ENCODE measurements at places on chromosomes 1 and 21.

GRCh38 chr1:202807926-202808757, at the start of gene KDM5B:
Gene KDM5B, minus strand, starts transcription at chr1:202808421. Its CDS starts 116 bp downstream, at chr1:202808305.
- peak; percentile 61 for DNase-seq

GRCh38 chr1:89939059-89939570, 55.8 kb upstream of the ZNF326 start:
- no peak for DNase-seq

DNA sequence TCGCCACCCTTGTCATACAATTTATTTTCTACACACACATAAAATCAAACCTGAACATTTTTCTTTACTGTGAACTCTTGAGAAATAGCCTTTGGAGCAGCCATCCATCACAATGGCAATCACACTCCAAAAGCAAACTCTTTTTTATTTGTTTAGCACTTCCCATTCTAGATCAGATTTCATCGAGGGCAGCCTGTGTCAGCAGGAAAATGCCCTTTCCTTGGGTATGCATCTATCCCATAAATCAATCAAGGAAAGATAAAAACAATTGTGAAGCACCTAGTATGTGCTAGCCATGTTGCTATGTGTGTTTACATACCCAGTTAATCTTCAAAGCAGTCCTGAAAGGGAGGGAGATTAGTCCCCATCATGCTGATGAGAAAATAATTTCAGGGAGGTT, 484.1 kb upstream of the USP24 start:
- no peak for DNase-seq

GRCh38 chr1:110554871-110555801, 36.2 kb upstream of the KCNA10 start:
- no peak for DNase-seq

DNA sequence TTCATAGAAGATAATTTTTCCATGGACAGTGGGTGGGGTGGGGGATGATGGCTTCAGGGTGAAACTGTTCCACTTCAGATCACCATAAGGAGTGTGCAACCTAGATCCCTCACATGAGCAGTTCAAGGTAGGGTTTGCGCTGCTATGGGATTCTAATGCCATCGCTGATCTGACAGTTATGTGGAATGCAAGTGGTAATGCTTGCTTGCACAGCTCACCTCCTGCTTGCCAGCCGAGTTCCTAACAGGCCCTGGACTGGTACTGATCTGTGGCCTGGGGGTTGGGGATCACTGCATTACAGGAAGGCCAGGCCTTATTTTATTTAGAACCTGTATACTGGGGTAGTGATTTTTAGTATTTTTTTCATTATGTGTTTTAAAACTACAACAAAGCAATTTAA, 22.0 kb downstream of the MAN1A2 start:
- no peak for DNase-seq

GRCh38 chr1:93716941-93717368, 35.3 kb upstream of the BCAR3 start:
- no peak for DNase-seq

DNA sequence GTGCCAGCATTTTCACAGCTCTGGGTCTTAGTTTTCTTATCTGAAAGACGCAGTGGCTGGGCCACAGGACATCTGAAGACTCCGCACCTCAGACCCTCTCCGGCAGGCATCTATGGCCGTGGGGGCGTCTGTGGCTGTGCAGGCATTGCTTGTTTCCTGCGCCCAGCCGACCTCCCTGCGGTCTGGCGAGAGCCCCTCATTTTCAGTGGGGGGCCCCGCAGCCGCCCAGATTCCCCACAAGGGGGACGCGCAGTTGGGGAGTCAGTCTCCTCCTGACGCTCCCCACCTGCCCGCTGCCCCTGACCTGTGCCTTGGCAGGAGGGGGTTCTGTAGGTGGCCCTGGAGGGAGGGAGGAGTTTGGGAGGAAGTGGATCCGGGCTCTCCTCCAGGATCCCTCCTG, 3.5 kb upstream of the TFF1 start:
- no peak for DNase-seq

GRCh38 chr1:165217958-165218357, 138.6 kb downstream of the LMX1A start:
- DNase-seq: no peak

DNA sequence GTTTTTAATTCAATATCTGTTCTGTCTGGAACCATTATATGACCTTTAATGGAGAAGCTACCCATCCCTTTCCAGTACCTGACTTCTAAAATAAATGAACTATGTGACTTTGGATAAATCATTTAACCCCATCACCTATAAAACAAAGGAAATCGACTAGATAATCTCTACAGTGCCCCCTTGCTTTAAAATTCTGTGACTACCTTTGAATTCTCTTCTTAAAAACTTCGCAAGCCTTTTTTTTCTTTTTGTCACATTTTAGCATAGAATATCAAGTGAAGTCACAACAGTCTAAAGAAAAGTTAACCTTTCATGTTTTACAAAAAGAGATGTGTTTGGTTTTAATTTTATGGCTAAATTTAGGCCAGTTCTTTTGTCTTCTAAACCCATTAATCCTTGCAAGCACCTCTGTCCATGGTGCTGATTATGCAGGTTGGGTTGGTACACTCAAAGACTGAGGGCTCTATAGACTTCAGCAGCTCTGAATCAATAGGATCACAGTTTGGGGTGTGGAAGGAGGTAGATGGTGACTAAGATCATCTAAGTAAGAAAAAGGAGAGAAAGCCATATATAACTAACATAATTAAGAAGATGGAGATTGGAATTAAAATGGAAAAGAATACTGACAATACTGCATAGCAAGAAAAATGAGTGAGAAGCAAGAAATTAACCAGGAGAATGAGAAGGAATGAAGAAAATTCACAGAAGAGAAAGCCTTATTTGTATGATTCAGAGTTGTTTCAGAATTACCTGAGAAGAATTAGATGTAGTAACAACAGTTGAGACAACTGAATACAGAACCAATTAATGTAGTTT, 59.2 kb downstream of the TBX15 start:
- no peak for DNase-seq

DNA sequence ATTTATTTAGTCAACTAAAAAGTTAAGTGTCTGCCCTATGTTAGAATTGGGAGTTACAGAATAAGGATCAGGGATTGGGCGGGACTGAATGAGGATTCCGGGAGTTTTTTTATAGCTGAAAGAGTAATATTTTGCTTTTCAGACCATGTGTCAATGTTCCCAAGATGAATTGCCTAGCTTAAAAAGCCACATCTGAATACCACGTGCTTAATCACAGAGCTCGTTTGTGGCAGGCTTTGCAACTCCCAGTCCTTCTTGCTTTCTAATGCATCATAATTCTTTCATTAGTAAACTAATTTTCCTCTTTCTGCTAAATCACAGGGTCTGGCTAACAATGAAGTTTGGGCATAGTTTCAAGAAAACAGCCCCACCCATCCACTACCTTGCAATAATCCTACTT, 4.2 kb upstream of the BCL10 start:
- DNase-seq: no peak

DNA sequence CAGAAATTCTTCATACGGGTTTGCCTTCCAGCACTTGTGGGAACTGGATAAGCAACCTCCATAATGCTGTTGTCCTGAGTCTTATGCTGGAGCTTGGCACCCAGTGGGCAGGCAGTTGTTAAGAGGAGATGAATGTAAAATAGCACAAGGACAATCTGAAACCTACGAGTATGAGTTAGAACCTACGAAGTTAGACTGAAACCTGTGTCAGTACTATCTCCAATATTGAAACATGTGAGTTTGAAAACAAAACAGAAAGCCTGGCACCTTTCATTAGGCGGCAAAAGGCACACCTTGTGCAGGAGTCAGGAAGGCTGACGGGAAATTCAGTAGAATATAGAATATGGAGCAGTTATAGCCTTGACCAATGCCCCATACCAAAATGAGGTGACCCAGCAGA, 489.7 kb upstream of the RGS18 start:
- DNase-seq: no peak

- DNase-seq: no peak
These were observed 1331.1 kb downstream of the MRPL39 start for GRCh38 chr21:24276204-24276603.

DNA sequence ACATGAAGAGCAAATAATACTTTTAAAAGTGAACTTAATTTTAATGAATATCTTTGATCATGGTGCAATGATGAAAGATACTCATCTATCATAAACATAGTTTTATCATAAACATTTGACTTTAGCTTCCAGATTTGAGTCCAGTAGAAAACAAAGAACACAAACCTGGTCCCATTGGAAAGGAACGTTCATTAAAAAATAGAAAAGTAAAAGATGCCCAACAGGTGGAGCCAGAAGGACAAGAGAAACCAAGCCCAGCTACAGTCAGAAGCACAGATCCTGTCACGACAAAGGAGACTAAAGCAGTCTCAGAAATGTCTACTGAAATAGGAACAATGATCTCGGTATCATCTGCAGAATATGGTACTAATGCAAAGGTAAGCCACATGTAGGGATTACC, 55.6 kb upstream of the MYOCOS start:
- no peak for DNase-seq

DNA sequence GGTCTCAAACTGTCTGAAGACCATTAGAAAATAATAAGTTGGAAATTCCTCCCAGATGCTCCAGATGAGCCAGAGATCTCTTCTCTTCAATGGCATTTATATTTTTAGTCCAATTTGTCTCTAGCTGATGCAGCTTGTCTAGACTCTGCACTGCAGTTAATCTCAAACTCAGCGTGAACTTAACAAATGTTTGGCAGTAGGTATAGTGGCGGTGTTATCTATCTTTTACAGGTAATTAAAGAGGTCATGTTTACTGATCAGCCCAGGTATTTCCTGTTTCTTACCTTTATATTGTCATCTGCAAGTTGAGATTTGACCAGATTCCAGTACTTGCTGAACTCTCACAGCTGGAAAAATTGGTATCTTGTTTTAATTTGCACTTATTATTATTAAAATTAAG, 1024.5 kb upstream of the ADGRL2 start:
- no peak for DNase-seq

- no peak for DNase-seq
These were observed 213.0 kb downstream of the DAB1 start for GRCh38 chr1:57210881-57211280.

DNA sequence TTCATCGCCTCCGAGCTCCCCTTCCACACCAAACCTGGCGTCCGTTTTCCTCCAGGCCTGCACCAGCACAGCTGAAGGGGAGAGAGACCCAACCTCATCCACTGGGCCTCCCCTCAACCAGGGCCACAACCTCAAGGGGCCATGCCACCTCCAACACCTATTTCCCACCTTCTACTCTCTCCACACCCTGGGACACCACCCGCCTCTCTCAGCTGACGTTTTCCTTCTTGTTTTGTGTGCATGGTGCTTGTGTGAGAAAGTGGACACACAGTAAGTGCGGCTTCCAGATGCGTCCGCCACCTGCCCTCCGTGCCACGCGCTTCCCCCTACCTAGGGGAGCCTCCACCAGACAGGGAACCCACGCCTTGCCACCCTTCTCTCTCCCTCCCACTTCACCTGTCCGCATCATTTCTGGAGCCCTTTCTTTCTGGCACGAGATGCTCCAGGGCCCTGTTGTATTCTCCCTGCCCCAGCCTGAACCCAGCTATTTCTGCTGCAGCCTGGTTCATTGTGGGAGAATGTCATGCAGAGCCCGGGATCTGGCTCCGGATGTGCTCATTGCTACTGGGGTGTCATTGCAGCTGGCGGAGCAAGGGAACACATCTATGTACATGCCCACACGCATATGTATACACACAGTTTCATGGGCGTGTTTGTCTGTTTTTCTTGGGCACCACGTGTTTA, 1.3 kb upstream of the GNB1 start:
- DNase-seq: no peak

DNA sequence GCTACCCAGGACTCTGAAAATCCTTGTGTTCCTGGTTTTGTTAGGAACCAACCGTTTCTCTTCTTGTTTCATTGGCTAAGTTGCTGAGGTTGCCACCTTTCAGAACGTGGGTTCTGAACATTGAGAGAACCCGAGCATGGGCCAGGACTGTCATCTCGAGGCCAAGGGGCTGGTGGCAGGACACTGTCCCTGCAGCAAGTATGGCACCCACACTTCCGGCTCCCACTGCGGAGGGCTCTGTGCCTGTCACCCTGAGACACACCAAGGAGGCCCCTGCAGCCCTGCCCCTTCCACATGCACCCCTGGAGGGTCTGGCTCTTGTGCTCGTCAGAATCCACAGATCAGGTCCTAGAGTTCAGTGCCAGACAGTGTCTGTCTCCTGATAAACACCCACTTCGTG, 39.1 kb upstream of the LRRC3 start:
- no peak for DNase-seq

GRCh38 chr1:86423873-86424272, at the start of gene CLCA2:
Gene CLCA2, plus strand, starts transcription at chr1:86424171. Its CDS starts 77 bp downstream, at chr1:86424248.
- no peak for DNase-seq

DNA sequence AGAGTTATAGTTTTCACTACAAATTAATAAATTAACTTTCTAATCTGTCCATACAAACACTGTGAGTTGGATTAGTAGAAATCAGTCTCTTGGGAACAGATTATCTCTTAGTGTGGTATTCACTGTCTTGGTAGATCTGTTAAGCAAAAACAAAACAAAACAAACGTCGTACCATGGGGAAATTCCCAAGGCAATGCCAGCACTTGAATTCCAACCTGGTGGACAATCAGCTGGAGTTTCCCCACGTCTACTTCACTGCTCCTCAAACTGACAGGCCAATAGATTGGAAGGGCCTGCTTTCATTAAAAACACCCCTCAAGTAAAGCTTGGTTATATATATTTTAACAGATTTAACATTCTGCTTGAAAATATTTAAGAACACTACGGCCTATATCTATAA, 31.9 kb downstream of the GDAP2 start:
- DNase-seq: no peak

DNA sequence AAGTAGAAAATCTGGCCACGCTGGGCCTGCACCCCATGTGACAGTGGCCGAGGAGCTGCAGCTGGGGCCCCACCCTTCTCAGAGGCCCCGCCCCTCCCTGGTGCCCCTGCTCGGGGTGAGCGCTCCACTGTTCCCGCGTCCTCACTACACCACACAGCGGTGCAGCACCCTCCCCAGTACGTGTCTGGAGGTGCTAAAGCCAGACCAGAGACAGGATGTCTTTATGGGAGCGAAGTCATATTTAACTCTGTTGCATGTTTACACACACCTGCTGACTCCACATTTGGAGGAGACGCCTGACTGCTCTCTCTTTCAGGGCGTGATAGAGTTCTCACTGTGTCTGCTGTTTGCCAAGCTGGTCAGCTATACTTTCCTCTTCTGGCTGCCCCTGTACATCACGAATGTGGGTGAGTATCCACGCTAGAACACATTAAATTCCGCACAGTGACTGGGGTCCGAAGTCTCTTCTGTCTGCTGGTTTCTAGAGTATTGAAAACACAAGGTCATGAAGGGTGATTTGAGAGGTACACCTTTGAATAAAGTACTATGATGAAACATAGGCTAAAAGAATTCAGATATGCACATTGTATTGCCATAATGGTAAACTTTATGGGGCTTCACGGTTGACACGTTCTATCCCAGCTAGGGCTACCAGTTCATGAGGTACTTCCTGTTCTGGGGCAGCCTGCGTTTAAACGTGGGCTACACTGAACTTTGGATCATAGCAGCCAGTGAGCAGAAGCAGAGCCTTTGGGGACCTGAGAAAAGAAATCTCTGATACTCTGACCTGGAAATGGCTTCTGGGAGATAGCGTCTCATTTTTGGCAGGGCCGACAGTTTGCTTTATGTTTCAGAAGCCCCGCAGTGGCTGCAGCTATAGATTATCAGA, 48.4 kb downstream of the SLC37A1 start:
- peak; percentile 87 for DNase-seq
